ENCODE measurements at places on chromosomes 4 and X.

DNA sequence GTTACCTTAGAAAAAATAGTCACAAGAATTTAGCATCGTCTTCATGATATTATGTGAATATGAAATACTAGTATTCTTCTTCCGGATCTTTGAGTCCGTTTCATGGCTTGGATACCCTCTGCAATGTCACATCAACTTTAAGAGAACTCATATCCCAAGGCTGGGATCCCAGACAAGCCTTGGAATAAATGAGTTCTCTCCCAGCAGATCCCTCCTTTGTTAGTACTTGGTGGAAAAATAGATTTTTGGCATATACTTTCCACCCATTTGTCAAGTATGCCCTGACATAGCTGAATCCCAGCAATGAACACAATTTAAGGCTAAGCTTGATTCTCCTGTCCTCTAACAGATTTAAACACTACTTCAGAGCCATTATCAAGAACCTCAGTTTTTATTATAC lies 144.5 kb downstream of the PPARGC1A start:
- no peak overlapping the region for H3K27ac ChIP-seq
- no peak overlapping the region for H3K4me3 ChIP-seq
- no peak for DNase-seq
- H3K27me3 ChIP-seq = no peaks in the 10 kb centered on the region

DNA sequence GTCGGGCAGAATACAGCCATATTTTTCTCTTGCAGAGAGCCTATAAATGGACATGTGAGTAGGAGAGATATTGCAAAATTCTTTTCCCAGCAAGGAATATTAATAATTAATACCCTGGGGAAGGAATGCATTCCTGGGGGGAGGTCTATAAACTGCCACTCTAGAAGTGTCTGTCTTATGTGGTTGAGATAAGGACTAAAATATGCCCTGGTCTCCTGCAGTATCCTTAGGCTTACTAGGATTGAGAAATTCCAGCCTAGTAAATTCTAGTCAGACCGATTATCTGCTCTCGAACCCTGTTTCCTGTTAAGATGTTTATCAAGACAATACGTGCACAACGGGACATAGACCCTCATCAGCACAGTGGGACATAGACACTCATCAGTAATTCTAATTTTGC lies 872.6 kb downstream of the FSTL5 start:
- H3K27me3 ChIP-seq = no peaks in the 10 kb centered on the region
- no peaks in the 10 kb centered on the region for H3K36me3 ChIP-seq
- no peaks in the 10 kb centered on the region for H3K4me1 ChIP-seq

DNA sequence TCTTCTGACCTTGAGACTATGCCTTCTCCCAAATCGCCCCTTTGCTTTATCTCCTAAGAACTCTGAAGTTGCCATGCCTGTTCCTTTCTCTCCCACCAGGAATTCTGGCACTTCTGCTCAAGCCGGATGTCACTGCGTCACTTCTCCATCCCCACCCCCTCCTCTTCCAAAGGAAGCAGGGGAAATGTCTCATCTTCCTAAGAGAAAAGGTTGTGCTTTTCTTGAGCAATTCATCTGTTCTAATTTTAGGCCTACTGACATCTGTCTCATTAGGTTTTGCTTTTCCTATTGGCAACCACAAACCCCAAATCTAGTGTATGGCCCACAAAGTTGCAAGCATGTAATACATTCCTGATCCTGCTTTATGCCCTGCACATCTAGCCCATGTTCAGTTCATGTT lies 163.1 kb upstream of the PLAC1 start:
- no peaks in the 10 kb centered on the region for H3K27me3 ChIP-seq
- H3K27ac ChIP-seq = no peak overlapping the region
- H3K4me3 ChIP-seq = no peak overlapping the region
- no peak for DNase-seq

DNA sequence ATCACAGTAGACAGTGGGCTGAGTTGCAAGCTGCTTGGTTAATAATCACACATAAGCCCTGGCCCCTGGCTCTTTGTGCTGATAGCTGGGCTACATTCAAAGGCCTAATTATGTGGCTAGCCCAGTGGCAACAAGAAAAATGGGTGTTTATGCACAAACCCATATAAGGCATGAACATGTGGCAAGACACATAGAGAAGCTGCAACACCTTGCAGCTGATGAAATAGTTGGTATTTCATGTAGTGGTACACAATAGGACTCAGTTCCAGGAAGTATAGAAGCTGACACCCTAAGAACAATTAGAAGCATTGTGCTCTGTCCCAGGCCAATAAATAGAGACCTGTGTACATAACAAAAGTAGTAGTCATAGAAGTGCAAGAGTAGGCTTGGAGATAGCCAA lies 14.6 kb upstream of the ZNF630 start:
- no peak overlapping the region for H3K27ac ChIP-seq
- H3K4me3 ChIP-seq = no peak overlapping the region
- H3K4me1 ChIP-seq = no peaks in the 10 kb centered on the region
- DNase-seq = no peak
- no peaks in the 10 kb centered on the region for H3K27me3 ChIP-seq
- no peaks in the 10 kb centered on the region for H3K36me3 ChIP-seq

DNA sequence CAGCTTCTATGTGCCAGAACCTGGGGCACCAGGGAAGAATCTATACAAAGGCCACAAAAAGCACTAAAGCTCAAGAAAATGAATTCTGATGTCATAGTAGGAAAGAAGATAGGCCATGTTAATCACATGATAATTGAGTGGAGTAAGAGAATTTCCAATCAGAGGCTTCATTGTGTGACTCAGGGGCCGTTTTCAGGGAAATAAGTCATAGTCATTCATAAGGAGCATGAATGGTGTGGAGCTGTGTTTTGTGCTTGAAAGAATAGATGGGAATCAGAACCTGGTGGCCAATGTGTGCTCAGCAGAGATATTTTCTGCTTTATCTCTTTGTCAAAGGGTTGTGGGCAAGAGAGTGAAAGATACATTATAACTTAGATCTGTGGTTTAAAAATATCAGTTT lies 102.4 kb upstream of the ZDHHC15 start:
- no peaks in the 10 kb centered on the region for H3K4me1 ChIP-seq
- no peak for DNase-seq
- no peaks in the 10 kb centered on the region for H3K27me3 ChIP-seq
- no peak overlapping the region for H3K4me3 ChIP-seq

DNA sequence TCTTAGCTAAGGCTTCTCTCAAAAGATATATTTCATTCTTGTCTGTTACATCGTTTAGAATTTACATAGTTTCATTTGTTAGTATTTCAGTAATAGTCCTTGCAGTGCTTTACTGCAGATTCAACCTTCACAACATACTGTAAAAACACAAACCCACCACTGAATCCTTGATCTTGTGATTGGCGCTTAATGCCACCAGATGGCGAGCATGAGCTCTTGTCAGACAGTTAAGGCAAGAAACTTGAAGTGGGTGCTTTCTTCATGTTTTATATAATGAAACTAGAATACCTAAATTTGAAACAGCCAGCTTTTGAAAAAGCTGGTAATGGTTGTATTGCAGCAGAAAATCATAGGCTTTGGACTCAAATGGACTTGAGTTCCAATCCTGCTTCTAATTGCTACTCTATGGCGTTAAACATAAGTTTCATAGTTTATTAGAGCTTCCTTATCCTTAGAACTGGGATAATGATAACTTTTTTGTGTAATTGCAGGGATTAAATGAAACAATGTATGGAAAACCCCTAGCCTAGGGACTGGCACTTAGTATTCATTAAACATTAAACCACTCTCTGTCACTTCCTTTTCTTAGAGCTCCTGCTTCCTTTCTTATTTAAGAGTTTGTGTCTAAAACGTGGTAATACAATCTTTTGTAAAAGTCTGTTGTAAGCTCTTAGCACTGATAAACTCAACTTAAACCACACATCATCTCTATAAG lies 95.1 kb downstream of the USP9X start:
- H3K4me3 ChIP-seq = no peak overlapping the region
- H3K4me1 ChIP-seq = no peaks in the 10 kb centered on the region
- peak; percentile 18 for DNase-seq

DNA sequence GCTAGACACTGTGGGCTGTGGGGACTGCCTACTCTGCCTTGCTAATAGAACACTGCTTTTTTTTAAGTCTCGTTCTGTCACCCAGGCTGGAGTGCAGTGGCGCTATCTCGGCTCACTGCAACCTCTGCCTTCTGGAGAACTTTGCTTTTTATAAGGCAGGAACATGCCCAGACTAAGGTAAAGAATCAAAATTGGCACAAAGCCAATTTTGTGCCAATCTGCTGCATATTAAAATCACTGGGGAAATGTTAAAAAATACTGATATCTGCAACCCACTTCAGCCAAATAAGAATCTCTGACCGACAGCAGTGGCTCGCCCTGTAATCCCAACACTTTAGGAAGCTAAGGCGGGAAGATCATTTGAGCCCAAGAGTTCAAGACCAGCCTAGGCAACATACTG lies 36.5 kb upstream of the CEP135 start:
- no peaks in the 10 kb centered on the region for H3K4me1 ChIP-seq
- no peaks in the 10 kb centered on the region for H3K36me3 ChIP-seq
- no peak overlapping the region for H3K4me3 ChIP-seq
- H3K27ac ChIP-seq = no peak overlapping the region
- H3K27me3 ChIP-seq = no peaks in the 10 kb centered on the region

GRCh38 chr4:22787753-22788375 lies 95.1 kb downstream of the GBA3 start:
- H3K36me3 ChIP-seq = no peaks in the 10 kb centered on the region
- no peak overlapping the region for H3K27ac ChIP-seq
- H3K4me1 ChIP-seq = no peaks in the 10 kb centered on the region
- H3K4me3 ChIP-seq = no peak overlapping the region

DNA sequence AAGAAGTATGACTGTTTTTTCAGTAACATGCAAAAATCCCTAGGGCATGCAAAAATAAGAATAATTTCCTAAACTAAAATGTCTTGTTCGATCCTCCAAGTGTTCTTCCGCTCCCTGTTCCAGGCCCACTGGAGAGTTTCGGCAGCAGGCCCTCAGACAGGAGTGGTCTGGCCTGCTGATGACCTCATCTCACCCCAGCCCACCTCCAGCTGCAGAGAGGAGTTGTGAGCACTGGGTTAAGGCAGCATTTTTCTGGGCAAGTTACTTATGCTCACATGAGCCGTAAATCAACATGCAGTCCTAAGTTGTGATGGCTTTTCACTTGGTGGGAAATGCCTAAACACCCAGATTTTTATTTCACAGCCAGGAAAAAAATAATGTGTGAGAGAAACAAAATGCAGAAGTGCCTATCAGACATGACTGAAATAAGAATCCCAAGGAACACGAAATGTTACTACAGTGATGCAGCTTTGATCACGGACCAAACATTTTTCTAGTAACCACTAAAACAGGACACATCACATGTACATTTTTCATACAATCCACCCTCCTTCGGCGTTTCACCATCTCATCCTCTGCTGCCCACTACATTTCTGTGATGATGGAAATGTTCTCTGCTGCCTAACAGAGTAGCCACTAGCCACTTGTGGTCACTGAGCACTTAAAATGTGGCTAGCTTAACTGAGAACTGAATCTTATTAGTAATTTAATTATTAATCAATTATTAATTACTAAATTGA lies 153.3 kb upstream of the TBL1X start:
- no peak for DNase-seq
- no peaks in the 10 kb centered on the region for H3K36me3 ChIP-seq
- no peak overlapping the region for H3K4me3 ChIP-seq
- H3K27me3 ChIP-seq = no peaks in the 10 kb centered on the region
- H3K27ac ChIP-seq = no peak overlapping the region

DNA sequence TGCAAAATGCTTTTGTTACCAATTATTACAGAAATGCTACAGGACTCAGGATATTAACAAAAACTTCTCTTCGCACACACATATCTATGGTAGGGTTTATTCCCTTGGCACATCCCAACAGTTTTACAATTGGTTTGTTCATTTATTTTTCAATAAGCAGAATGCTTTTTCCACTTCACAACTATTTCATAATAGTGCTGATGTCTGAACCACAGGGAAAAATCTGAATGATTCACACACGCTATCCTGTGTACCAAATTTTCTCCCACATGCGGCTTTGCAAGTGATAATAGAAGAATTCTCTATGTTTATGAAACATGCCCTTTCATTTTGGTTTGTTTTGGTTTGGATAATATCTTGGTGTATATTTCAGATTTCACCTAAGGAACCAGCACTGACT lies 725.7 kb upstream of the TENM3 start:
- no peak overlapping the region for H3K4me3 ChIP-seq
- no peaks in the 10 kb centered on the region for H3K4me1 ChIP-seq
- H3K36me3 ChIP-seq = no peaks in the 10 kb centered on the region
- H3K27me3 ChIP-seq = no peaks in the 10 kb centered on the region
- no peak for DNase-seq

DNA sequence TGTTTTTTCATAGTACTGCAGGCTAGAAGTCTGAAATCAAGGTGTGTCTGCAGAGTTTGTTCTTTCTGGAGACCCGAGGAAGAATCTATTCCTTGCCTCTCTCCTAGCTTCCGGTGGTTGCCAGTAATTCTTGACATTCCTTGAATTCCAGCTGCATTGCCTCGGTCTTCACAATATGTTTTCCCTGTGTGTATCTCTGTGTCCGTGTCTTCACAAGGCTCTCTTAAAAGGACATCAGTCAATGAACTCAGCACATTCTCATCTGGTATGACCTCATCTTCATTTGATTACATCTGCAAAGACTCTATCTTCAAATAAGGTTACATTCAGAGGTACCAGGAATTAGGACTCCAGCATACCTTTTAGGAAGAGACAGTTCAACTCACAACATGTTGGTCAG lies 163.4 kb downstream of the BANK1 start:
- no peak overlapping the region for H3K27ac ChIP-seq
- H3K36me3 ChIP-seq = no peaks in the 10 kb centered on the region
- H3K4me3 ChIP-seq = no peak overlapping the region
- H3K27me3 ChIP-seq = no peaks in the 10 kb centered on the region

GRCh38 chrX:56099271-56099670 lies 132.9 kb upstream of the KLF8 start:
- H3K4me1 ChIP-seq = no peaks in the 10 kb centered on the region
- no peak overlapping the region for H3K4me3 ChIP-seq
- no peak for DNase-seq
- H3K27me3 ChIP-seq = no peaks in the 10 kb centered on the region
- no peaks in the 10 kb centered on the region for H3K36me3 ChIP-seq

DNA sequence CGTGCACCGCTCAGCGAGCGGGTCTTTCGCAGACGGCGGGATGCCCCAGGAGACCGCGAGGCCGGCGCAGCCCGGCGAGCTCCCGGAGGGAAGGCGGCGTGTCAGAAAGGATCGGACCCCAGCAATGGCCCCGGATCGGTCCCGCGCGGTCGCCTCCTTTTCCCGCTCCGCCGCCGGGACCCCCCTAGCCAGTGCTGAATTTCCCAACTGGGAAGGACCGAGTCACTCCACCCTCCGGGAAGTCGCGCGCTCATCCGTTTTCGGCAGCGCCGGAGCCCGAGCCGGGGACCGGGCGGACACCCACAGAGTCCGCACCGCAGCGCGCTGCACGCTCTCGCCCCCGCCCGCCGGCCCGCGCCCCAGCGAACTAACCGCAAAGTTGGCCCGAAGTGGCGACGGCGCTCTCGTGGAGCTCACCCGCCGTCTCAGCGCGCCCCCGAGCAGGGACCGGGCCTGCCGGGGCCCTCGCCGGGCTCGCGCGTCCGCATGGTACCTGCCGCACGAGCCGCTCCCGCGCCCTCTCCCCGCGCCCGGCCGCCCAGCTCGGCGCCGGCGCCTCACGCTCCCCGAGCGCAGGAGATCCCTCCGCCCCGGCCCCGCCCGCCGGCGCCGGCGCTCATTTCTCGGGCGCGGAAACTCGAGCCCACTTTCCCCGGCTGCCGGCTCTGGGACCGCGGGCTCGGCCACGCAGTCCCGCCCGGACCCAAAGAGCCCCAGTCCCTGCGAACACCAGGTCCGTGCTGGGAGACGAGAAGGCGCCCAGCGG lies at the start of gene FAT1:
TSS of gene FAT1 (minus strand) at position 565 of the 766 bp plus-strand sequence. CDS start 14,029 bp downstream, outside the sequence.
- no peaks in the 10 kb centered on the region for H3K4me1 ChIP-seq
- peaks cover 10% of the 10 kb centered on the region for H3K27me3 ChIP-seq
- H3K27ac ChIP-seq = no peak within 1 kb of the TSS
- no peaks in the 10 kb centered on the region for H3K36me3 ChIP-seq
- DNase-seq = no peak
- H3K4me3 ChIP-seq = no peak within 1 kb of the TSS
